Endothelial cell of umbilical vein (primary cell): ENCODE measurements at places on chromosomes 2 and 18. TPM values are rescaled to one million over a fixed set of nuclear protein-coding genes. Genes with fewer than 3 reads are reported as not detected.

- DNase-seq = no peak
These were observed 46.6 kb upstream of the SERTAD2 start for GRCh38 chr2:64700133-64700809.

DNA sequence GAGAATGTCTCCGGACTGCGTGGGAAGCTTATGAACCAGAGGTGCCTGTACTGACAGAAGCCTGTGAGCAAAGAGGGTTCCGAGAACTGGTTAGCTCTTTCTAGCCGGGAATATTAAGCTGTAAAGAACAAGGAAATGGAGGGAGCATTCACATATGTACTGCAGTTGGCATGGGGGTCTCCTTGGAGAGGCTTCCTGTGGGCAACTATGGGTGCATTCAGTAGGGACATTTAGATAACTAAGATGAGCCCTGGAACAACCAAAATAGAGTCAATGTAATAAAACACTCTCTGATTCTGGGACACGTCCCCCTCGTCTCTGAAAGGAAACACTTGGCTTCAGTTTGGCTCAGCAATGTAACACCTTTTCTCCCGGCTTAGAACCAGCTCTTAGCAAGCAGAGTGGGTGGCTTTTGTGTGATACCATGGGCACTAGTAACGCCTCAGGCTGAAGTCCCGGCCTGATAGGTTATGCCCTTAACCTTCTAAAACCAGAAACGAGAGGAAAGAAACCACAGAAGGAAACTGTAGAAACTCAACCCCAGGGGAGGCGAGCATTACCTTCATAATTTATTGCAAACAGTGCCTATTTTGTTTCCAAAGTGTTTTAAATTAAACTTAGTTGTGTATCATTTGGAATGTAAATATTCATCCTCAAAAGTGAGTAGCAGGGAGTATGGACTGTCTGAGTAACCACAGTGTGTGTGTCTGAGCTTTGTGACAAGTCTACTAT lies 48.8 kb upstream of the LPIN2 start:
- no peak for DNase-seq

- DNase-seq = no peak
These were observed 47.7 kb downstream of the MYO7B start for GRCh38 chr2:127582863-127583861.

Gene ALLC
- total RNA-seq = not detected in 2 replicates

Gene C2orf78
- total RNA-seq = not detected in 2 replicates

Gene TEX44
- not detected in 2 replicates for total RNA-seq

Gene CHRND
- not detected in 2 replicates for total RNA-seq
